Stimulated activated CD4-positive, alpha-beta T cell treated with anti-CD3 and anti-CD28 coated beads, TNF-alpha, amount 100 ng/mL, for 24 hours (primary cell): ENCODE measurements at places on chromosomes 13 and 19.

- no peak for DNase-seq
Observed at GRCh38 chr13:84479656-84480055, 597.4 kb upstream of the SLITRK1 start.

GRCh38 chr13:39783051-39783450 is 127.6 kb downstream of the COG6 start:
- no peak for DNase-seq

DNA sequence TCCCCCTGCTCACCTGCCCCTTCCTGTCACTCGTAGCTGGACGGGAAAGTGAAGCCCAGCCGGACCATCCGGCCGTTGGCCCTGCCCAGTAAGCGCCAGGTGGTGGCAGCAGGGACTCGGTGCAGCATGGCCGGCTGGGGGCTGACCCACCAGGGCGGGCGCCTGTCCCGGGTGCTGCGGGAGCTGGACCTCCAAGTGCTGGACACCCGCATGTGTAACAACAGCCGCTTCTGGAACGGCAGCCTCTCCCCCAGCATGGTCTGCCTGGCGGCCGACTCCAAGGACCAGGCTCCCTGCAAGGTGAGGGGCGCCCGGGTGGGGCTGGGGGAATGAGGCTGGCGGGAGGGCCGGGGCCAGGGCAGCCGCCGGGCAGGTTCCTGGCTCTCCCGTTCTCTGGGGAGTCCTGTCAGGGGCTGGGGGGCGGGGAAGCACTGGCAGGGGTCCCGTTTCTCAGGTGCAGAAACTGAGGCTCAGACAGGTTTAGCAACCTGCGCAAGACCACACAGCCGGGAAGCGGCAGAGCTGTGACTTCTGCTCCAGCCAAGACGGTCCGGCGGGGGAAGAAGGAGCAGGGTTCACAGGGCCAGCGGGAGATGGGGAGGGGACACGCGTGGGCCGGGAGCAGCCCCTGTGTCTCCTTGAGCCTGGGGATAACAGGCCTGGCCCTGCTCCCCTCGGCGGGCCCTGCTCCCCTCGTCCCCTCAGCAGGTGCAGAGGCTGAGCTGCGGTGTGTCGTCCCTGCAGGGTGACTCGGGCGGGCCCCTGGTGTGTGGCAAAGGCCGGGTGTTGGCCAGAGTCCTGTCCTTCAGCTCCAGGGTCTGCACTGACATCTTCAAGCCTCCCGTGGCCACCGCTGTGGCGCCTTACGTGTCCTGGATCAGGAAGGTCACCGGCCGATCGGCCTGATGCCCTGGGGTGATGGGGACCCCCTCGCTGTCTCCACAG is 5.3 kb downstream of the GZMM start:
- no peak for DNase-seq

DNA sequence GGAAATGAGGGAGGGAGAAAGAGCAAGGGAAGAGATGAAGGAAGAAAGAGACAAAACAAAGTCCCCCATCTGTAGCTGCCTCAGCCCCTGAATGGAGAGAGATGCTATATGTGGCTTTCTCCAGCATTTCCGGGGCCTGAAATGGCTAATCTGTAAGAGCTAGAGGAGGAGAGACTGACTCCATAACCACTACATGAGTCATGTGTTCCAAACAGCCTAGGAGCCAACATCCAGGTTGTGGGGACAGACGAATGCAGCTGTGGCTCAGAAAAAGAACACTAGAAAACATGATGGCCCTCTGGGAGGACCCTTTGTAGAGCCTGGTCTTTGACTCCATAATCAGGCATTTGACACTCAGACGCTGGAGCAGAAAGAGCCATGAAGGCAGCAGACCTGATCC is 292.0 kb upstream of the ZNF507 start:
- no peak for DNase-seq

DNA sequence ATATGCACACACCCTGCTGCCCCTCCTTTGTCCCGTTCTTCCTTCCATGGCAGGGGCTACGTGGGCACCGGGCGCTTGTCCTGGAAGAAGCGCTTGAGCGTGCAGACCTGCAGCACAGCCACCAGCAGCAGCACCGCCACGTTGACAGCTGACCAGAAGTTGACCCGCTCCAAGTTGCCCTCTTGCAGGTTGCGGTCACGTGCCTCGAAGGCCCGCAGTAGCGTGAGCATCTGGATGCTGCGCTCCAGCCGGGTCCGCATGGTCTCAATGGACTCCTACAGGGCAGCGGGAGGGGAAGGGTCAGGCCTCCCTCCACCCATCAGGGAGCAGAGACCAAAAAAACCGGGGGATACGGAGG is 3.1 kb downstream of the TMED1 start:
- no peak for DNase-seq

DNA sequence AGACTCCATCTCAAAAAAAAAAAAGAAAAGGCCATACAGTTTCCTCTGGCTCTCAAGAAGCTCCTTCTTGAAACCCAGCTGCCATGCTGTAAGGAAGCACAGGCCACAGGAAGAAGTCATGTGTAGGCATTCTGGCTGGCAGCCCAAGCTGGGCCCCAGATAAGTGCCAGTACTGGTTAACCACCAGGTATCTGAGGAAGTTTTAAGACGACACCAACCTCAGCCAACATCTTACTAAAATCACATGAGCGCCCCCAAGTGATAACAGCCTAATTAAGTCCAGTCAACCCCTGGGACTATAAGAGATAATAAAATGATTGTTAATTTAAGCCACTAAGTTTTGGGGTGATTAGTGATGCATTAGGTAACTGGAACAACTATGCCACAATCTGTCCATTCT is 27.4 kb upstream of the AKT2 start:
- DNase-seq: no peak

- no peak for DNase-seq
Observed at GRCh38 chr19:52191389-52191788, 1.5 kb downstream of the PPP2R1A start.

DNA sequence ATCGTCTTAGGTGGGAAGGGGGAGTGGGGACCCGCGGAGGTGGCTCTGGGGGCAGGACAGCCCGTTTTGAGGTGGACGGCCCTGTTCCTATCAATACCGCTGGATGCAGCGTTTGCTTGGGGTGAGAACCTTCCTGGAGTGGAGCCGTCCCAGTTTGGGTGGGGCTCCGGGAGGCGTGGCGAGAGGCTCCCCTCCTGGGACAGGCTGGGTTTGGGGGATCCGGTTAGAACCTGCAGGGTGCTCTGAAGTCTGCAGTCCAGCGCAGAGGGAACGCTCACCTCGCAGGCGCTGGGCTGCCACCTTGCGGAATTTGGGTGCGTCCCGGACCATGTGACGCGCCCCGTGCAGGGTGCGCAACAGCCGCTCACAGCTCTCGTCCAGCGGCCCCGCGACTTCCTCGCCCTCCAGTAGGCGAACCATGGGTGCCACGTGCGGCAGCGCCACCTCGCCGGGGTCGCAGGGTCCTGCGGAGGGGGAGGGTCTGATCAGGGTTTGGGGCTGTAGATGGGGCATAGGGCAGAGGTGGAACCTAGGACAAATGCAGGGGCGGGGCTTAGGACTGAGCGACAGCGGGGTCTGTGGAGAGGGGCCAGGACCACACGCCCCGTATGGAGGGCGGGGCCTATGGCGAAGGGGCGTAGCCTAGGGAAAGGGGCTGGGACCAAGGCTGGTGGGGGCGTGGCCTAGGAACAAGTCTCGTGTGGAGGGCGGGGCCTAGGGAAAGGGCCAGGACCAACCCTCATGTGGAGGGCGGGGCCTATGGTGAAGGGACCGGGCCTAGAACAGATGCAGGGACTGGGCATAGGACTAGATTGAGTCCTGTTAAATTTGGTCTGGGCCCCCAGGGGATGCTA is 13.8 kb downstream of the SH2D3A start:
- peak; percentile 74 for DNase-seq

- no peak for DNase-seq
Observed at GRCh38 chr19:5134691-5135090, 165.8 kb downstream of the KDM4B start.

DNA sequence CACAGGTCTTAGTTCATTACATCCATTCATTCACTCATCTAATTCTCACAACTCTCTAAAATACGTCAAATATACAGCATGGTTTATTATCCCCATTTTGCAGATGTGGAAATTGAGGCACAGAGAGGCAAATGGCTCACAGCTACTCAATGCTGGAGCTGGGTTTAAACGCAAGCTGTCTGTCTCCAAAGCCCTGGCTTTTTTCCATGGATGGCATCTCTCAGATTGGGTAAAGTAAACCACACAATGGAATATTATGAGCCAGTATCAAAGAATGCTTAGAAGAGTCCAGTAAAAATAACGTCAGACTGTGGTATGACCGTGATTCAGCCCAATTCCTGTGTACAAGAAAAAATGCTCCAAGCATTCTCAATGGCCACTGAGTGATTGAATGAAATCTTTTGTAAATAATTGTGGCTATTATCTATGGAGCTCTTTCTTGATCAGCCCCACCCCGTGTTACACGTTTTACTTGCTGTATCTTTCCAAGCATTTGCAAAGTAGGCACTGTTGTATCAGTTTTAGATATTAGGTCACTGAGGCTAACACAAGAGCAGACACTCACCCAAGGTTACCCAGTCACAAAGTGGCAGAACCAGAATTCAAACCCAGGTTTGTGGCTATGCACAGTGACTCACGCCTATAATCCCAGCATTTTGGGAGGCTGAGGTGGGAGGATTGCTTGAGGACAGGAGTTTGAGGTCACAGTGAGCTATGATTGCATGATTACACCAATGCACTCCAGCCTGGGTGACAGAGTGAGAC is 5.5 kb upstream of the ACP7 start:
- no peak for DNase-seq

DNA sequence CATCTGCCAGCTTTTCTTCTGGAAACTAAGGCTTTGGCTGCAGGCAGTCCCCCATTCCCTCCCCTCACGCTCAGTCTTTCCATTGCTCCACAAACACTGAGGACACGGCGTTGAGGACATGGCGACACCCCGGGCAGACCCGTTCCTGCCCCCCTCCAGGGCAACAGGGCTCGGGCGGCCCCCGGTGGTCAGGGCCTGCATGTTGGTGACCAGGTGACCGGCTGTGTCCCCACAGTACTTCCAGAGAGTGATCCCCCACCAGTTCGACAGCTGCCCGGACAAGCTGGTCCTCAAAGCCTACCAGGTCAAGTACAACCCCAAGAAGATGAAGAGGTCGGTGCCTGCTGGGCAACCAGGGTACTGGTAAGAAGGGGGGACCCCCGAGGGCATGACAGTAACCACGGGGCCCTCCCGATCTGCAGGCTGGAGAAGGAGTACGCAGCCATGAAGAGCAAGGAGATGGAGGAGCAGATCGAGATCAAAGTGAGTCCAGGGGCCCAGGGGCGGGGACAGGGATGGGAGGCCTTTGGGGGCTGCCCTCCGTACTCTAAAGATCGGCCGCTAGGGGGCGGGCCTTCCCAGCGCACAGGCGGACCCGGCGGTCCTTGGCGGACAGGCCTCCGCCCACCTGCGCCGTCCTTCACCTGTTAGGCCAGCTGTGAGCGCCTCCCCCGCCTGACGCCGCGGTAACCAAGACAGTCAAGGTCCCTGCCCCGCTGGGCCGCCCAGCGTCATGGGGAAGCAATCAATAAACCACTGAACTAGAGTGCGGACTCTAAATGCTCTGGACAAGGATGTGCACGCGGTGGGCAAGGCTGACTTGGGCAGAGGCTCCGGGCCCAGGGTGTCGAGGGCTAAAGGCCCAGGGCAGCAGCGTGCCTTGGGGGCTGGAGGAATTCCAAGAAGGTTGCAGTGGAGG is 21.1 kb downstream of the PRR36 start:
- DNase-seq: peak; percentile 41

DNA sequence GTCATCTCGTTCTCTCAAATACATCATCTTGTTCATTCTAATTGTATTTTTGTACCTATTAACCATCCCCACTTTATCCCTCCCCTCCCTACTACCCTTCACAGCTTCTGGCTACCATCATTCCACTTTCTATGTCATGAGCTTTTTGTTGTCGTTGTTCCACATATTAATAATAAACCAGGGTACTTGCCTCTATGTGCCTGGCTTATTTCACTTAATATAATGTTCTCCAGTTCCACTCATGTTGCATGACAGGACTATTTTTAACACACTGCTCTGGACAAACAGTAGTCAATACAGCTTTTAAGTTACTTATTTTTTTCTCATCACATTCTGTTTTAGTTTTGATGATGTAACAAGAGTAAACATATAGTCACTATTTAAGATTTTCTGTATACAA is 872.3 kb downstream of the SLITRK1 start:
- DNase-seq: no peak

DNA sequence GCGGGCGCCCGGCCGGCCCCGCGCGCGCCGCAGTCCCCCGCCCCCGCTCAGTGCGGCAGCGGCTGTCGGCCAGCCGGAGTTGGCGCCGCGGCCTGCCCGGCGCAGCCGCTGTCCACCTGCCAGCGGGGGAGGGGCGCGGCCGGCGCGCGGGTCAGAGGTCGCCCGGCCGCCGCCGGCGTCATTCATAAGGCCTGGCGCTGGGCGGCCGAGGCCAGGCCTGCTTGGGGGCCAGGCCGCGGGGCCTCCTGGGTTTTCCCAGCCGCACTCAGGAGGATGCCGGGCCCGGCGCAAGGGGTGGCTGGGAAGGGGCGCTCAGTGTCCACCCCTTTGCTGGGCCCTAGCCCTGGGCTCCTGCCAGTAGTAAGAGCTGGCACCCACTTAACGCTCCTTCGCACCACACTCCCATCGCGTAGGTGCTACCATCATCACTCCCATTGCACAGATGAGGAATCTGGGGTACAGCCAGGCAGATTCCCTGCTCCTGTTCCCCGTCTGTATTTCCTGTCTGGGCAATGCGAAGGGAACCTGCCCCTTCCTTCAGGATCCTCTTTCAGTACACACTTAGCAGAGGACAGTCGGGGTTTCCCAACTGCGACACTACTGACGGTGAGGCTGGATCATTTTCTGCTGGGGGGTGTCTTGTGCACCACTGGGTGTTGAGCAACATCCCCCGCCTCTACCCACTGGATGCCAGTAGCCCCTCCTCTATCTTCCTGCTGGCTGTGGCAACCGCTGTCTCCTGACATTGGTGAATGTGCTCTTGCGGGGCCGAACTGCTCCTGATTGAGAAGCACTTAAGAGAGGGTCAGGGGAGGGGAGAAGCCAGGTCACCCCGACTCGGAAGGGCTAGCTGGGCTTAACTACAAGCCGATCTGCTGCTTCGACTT is 846 bp upstream of the PRKACA start:
- DNase-seq: peak; percentile 11

DNA sequence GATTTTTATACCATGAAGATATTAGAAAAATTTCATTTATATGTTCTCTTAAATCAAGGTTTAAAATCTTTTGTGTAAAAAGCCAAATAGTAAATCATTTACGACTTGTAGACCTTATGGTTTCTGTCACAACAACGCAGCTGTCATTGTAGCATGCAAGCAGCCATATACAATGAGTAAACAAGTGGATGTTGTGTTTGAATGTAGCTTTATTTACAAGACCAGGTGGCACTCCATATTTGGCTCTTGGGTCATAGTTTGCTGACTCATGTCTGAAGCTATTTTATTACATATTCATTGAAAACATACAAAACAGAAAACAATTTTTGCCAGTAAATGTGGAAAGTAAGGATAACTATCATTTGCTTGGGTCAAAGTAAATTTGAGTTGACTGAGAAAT is 930.8 kb downstream of the SLITRK5 start:
- DNase-seq: no peak
